ENCODE measurements at places on chromosomes 1 and 21. TPM values are rescaled to one million over a fixed set of nuclear protein-coding genes. Genes with fewer than 3 reads are reported as not detected.

Gene LINGO4
- total RNA-seq, result not detected

Gene CD160
- total RNA-seq, result not detected

Gene FCGR2B
- not detected for total RNA-seq

DNA sequence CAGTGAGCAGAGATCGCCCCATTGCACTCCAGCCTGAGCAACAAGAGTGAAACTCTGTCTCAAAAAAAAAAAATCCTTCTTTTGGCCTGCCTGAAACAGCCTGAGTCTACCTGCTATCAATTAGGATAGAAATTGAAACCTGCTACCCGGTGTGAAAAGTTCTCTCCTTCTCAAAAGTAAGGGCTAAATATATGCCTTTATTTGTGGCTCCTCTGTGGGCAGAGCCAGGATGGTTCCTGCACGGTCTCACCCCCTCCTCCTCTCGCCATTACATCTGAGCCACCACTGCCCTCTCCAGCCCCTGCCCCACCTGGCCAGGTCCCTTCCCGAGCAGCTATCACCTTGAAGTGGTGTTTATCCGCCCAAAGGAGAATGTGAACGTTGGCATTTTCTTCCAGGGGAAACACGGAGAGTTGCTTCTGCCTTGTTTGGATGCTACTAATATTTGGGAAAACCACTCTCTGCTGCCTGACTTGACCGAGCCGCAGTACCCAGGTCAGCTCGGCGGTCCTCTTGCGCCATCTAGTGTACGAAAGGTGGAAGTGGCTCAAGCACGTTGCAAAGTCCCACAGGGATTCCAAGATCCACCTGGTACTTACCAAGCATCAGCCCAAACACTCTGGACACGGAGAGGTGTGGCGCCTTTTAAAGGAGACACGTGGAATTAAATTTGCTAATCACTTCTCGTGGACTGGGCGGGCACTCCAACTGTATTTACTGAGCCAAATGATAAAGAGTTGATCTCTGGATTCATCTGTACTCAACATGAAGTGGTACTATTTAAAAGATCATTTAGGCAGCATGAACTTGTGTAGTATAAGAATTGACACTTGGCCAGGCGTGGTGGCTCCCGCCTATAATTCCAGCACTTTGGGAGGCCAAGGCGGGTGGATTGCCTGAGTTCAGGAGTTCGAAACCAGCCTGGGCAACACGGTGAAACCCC is 31.9 kb downstream of the SETD4 start:
- peak; percentile 67 for DNase-seq

- no peak for DNase-seq
Observed at GRCh38 chr1:226648421-226648820, 90.7 kb downstream of the ITPKB start.

- DNase-seq, result no peak
Observed at GRCh38 chr21:26766826-26767325, 78.3 kb downstream of the ADAMTS1 start.

DNA sequence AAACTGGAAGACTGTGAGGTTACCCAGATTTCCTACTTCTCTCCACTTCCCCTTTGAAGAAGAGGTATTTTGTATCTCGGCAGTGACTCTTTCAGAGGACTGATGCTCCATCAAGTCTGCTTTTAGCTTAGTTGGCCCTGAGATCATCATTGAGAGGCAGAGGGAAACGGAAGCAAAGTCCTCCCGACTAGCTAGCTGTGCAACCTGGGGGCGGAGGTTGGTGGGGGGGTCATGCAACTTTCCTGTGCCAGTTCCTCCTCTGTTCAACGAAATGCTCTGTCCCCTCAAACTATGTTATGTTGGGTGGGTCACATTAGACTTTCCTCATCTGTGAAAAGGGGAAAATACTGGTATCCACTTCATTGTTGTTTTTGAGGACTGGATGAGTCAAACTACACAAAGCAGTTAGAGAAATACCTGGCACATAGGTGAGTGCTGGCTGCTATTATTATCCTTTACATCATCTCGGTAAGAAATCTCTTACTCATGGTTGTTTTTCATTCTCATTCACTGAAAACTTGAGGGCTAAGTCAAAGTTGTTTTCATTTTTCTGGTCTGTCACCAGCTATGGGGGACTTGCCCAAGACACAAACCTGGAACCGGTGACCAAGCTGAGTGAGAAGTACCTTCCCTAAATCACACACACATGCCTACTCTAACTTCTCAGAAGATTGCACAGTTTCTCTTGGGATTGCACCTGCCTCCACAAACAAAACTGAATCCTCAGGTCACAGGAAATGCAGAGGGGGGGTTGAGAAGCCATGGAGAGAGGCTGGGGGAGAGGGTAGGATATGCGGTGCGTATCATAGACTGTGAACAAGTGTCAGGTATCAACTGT is 83.3 kb downstream of the ABCA4 start:
- DNase-seq, result peak; percentile 71

DNA sequence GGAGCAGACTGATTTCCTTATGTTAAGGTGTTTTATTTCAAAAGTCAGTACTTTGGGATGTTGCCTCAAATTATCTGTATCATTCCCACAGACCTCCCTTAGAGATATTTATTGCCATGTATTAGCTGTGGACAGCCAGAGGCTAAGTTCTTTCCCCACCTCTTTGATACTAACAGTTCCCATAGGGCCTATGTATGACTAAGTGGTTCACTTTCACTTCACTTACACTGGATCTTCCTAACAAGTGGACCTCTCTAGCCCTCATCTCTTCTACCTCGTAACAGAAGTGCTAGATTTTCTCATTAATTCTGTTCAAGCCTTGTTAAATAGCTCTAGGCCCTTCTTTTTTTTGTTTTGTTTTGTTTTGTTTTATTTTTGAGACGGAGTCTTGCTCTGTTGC is 6.2 kb downstream of the TRAF5 start:
- DNase-seq, result no peak

DNA sequence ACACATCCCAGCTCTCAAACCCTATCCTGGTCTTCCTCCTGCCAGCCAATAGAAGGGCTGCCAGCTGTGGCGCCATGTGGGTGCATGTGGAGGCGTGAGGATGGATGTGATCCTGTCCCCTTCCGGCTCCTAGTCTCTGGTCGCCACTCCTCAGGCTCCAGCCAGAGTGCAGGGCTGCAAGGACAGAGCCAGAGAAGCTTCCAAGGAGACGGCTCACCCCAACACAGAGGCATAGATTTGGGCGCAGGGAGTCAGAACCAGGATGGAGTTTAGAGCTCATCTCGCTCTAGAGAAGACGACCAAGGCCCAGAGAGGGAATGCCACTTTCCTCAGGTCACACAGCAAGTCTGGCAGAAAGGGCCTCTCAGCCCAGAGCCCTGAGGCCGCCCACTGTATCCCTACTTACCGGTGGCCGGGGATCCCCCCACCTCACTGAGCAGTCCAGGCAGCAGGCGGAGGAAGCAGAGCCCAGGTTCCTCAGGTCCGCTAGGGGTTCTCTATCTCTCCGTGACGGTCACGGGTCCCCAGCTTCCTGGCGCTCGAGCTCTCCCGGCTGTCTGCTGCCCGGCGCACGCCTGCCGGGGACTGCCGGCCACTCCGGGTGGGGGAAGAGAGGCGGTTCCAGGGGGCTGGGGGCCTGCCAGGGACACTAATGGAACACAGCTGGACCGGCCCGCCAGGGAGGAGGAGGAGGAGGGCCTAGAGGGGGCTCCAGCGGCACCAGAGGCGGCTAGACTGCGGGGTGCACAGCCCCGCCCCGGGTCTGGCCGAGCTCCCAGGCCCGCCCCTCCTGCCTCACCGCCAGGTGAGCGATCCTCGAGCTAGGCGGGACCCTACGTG is at the start of gene COL16A1:
Gene COL16A1, minus strand, starts transcription at position 587 of the 840 bp plus-strand sequence. CDS start 1,824 bp downstream, outside the sequence.
- DNase-seq, result no peak
